ENCODE measurements at places on chromosomes 6 and 20.

DNA sequence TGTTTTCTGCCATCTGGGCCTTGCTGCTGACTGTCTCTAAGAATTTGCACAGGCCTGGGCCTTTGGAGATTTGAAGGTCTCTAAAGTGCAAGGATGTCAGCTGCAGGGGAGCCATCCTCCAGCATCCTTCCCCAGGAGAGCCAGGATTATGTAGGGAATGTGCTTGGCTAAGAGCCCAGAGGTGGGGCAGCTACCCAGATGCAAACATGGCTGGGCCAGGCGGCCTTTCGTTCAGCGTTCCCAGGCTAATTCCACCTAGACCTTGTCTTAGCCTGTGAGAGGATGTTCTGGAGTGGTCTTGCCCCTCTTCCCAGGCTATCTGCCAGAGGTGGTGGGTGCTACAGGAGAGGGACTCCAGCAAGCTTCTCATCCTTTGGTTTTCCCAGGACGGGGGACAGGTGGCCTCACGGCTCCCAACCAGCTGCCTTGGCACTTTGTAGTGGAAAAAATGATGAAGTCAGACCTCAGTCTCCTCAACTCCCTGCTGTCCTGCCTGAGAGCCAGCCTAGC lies 7.7 kb upstream of the PTGIS start:
- peak; percentile 69 for DNase-seq

DNA sequence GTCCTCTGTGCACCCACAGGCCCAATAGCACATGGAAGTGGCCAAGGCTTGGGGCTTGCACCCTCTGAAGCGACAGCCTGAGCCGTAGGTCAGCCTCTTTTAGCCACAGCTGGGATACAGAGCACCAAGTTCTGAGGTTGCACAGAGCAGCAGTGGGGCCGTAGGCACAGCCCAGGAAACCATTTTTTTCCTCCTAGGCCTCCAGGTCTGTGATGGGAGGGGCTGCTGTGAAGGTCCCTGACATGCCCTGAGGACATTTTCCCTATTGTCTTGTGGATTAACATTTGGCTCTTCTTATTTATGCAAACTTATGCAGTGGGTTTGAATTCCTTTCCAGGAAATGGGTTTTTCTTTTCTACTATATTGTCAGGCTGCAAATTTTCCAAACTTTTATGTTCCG lies 878.7 kb upstream of the MAN1A1 start:
- no peak for DNase-seq

DNA sequence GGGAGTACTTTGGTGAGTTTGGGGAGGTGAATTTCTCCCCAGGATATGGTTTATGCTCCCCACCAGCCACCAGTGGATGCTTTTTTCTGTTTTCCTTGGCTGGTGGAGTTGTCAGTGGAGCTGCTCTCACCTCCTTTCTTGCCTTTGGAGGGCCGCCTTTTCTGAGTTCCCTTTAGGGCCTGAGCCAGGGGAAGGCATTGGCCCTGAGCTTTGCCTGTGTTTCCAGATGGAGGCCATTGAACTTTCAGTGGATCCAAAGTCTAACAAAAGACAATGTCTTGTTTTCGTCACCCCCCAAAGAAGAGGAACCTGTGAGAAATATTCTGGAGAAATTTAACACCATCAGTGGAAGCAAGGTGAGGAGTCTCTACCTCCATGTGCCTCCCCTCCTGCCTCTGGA lies 4.4 kb upstream of the TMEM14A start:
- DNase-seq: no peak

DNA sequence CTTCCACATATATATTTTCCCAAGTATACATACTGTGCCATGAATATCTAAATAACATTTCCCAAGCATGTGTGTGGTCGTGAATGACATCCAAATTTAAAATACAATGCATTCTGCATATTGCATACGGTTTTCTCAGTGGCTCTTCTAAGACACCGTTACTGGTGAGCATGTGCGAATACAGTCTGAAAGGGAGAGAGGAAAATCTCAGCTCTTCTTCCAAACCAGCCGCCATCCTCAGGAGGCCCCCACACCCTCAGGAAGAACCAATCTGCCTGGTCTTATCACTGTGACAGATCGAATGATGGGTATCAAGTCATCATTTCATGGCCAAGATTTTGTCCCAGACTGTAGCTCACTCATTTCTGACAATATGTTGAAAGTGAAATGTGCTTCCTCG lies 50.7 kb downstream of the ADAT2 start:
- no peak for DNase-seq

DNA sequence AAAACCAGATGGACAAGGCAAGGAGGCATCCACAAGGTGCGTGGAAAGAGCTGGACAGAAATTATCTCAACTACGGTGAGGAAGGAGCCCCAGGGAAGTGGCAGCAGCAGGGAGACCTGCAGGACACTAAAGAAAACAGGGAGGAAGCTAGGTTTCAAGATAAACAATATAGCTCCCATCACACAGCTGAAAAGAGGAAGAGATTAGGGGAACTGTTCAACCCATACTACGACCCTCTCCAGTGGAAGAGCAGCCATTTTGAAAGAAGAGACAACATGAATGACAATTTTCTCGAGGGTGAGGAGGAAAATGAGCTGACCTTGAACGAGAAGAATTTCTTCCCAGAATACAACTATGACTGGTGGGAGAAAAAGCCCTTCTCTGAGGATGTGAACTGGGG lies 26.8 kb downstream of the TRMT6 start:
- DNase-seq: no peak

GRCh38 chr6:46793138-46793537 lies at the start of gene MEP1A:
TSS of gene MEP1A (plus strand) at chr6:46793389. CDS start at chr6:46793399, 10 bp downstream.
- DNase-seq: no peak

DNA sequence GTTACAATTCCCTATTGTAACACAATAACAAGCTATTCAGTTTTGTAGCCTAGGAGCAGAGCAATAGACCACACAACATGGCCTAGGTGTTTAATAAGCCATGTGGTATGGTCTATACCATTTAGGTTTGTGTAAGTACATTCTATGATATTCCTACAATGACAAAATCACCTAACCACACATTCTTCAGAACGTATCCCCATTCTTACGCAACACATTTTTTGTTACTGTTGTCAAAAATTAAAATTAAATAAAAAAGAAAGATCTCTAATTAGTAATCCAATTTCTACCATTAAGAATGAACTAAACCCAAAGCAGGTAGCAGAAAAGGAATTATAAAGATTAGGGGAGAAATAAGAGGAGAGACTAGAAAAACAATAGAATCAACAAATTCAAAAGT lies 44.0 kb downstream of the RANBP9 start:
- DNase-seq: no peak

DNA sequence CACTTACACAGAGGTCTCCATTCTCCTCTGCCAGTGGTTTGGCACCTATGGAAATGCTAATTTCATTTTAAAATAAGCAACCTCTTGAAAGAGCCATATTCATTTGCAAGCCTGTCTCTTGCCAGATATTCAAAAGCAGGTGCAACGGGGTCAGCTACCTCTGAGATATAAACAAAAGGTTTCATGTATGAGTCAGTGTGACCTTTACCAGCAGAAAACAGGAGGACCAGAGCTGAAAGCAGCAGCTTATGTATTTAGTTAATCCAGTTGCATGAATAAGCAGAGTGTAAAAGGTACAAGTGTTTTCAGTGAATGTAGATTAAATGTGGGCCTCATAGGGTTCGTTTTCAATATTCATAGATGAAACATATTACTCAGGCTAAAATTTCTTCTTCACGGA lies 56.0 kb downstream of the TENT5A start:
- no peak for DNase-seq

- DNase-seq: no peak
These were observed 83.8 kb upstream of the ELOVL5 start for GRCh38 chr6:53432318-53433161.

GRCh38 chr6:40542175-40542764 lies 44.9 kb downstream of the LRFN2 start:
- DNase-seq: no peak

DNA sequence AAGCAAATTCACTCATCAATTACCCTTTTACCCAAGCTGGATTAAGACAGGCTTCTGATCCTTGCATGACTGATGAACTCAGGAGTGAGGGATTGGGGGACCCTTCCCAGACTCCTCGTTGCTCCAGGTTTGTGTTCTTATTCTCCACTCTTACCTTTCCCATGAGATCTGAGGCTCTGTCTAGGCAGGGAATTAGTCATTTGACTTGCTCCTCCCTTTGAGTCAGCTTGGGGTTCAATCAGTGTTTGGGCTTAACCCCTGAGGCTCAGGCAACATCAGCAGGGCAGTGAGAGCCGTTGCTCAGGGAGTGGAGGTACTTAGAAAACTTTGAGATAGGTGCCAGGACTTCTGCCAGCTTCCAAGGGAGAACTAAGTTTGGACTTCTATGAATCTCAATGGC lies 20.7 kb upstream of the TOX2 start:
- DNase-seq: no peak

DNA sequence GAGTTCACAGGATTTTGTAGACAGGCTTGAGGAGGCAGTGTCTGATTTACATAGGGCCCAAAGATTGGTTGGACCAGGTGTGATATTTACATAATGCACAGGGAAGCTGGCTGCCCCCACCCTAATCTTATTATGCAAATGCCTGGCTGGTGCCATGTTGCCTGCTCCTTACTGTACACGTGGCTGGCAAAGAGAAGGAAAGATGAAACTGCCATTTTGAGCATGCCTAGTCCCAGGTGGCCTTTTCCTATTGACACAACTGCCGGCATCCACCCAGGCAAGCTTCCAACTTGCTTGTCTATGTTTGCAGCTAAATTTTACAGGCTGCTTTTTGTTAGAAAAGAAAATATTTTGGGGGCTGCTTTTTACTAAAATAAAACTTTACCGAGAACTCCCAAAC lies 174.6 kb downstream of the LMBRD1 start:
- peak; percentile 53 for DNase-seq

DNA sequence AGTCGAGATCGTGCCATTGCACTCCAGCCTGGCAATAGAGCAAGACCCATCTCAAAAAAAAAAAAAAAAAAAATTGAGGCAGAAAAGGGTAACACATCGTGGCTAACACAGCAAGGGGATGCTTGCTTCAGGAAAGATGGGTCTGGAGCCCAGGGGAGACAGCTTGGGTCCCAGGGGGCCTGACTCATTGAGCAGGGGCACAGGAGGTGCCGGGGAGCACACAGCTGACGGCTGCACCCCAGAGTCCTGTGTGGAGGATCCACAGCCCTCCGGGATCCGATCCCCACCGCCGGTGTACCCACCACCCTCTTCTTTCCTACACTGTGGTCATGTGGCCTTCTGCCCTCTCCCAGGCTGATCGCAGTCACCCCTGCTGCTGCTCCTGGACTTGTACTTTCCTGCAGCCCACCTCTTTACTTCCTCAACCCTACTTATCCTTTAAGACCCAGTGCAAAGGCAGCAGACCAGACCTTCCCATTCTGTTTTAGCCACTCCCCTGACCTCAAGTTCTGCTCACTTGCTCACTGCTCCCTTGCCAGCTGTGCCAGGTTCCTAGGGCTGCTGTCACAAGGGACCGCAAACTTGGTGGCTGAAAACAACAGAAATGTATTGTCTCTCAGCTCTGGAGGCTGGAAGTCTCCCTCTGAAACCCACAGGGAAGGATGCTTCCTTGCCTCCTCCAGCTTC lies 17.6 kb upstream of the EZR start:
- no peak for DNase-seq

- no peak for DNase-seq
These were observed 76.3 kb downstream of the DTNBP1 start for GRCh38 chr6:15586503-15586902.

GRCh38 chr6:21467091-21467490 lies 126.5 kb upstream of the SOX4 start:
- no peak for DNase-seq

DNA sequence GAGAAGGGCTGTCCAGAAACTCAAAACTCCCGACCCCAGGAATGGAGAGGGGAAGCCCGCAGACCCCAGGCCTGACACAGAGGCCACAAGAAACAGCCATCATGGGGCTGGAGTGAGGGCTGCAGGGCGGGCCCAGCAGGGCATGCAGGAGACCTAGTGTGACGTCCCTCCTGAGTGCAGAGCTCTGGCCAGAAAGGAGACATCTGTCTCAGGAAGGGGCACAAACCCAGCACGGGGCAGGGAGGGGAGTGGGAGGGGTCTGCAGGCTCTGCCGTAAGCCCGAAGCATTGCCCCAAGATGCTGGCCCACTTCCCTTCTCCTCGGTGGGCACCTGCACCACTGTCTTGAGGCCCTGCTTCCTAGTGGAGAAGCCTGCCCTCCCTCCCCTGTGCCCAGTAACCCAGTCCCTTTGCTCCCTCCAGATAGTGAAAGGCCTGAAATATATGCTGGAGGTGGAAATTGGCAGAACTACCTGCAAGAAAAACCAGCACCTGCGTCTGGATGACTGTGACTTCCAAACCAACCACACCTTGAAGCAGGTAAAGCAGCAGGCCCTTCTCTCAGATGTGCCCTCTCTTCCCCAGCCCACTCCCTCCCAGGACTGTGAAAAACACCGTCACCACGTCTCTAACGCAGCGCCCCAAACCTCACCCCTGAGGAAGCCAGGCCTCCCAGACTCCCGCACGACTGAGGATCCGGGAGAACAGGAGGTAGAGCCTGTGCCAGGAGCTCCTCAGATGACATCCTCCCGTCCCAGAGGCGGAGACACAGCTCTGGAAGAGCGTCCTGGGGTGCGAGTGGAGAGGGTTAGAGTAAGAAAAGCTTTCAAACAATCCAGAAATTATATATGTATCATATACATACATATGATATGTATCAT lies 9.7 kb downstream of the CST7 start:
- DNase-seq: no peak

GRCh38 chr20:23160536-23161243 lies 74.6 kb upstream of the CD93 start:
- no peak for DNase-seq

GRCh38 chr6:87742106-87742505 lies 40.1 kb upstream of the AKIRIN2 start:
- DNase-seq: no peak

DNA sequence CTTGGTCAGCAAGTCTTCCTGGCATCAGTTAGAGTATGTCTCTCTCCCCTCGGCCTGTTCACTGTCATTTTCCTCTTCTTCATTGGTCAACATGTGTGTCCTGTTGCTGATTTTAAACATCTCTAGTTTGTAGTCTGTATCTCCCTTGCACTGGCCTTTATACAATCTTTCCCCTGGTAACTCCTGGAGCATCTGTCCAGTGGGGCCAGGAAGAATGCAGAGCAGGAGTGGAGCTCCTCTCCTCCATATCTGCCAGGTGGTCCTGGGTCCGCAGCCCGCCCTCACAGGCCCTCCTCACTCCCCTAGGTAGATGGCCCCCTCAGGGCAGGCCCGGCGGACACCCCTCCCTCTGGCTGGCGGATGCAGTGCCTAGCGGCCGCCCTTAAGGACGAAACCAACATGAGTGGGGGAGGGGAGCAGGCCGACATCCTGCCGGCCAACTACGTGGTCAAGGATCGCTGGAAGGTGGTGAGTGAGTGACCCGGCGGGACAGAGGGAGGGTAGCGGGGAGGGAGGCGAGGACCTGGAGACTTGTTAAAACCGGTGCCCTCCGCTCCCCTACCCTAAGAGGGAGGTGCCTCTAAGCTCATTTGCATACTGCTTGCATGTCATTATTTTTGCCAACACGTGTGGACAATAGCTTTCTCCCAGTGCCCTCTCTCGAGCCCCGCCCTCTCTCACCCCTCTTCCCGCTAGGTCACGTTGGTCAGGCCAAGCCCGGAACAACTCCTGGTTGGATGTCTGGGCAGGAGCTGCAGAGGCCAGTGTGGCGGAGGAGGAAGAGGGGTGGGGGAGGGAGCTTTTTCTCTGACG lies 3.2 kb downstream of the TTBK1 start:
- no peak for DNase-seq

GRCh38 chr20:33059136-33059535 lies 5.4 kb downstream of the BPIFB3 start:
- no peak for DNase-seq

- DNase-seq: no peak
These were observed 194.9 kb downstream of the SCP2D1 start for GRCh38 chr20:19008497-19008896.

GRCh38 chr20:41350408-41350962 lies 9.9 kb downstream of the LPIN3 start:
- DNase-seq: no peak

GRCh38 chr20:51092338-51092737 lies 69.4 kb upstream of the KCNG1 start:
- no peak for DNase-seq
